Cortex of kidney (tissue), 1 donor: ENCODE measurements at places on chromosomes 12 and 14.

DNA sequence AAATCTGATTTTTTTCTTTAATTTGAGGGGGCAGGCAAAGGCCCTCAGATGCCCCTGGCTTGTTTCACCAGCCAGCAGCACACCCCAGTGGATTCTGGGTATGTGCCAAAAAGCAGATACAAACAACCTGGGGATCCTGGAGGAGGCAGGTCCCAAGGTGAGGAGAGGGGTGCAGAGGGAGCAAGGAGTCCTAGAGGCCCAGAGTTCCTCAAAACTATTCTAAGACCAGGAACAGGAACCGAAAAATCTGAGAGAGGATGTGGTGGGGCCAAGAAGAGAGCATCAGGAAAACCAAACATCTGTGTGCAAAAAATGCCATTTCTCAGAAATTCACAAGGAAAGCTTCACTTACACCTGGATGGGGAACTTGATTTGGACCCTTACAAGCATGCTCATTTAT, 8.2 kb downstream of the KCNA5 start:
- DNase-seq, result no peak

DNA sequence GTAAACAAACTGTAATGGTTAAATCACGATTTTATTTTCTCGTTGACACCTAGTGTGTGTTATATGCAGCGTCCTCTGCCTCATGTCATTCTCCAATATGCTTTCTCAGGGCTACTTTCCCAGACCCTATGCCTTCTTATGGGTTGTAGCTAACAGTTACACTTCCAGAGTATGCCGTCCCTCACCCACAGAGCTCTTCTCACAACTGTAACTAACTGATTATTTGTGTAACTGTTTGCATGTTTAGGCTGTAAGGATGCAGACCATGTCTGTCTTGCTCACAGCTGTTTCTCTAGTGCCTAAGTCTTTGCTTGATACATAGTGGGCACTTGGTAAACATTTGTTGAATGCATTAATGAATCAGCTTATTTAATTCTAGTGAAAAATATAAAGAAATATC, 417.5 kb downstream of the ZFP36L1 start:
- no peak for DNase-seq

GRCh38 chr12:117836476-117836875, 132.3 kb downstream of the KSR2 start:
- DNase-seq, result no peak

GRCh38 chr12:79775355-79776027, 84.7 kb upstream of the PAWR start:
- no peak for DNase-seq

- no peak for DNase-seq
Observed at GRCh38 chr12:113674996-113675395, 203.3 kb upstream of the LHX5 start.
